ENCODE measurements at places on chromosomes 1 and 21.

- no peak for DNase-seq
These were observed 4.3 kb downstream of the INAVA start for GRCh38 chr1:200899015-200899386.

GRCh38 chr1:202619505-202619904 lies 90.7 kb downstream of the SYT2 start:
- no peak for DNase-seq

DNA sequence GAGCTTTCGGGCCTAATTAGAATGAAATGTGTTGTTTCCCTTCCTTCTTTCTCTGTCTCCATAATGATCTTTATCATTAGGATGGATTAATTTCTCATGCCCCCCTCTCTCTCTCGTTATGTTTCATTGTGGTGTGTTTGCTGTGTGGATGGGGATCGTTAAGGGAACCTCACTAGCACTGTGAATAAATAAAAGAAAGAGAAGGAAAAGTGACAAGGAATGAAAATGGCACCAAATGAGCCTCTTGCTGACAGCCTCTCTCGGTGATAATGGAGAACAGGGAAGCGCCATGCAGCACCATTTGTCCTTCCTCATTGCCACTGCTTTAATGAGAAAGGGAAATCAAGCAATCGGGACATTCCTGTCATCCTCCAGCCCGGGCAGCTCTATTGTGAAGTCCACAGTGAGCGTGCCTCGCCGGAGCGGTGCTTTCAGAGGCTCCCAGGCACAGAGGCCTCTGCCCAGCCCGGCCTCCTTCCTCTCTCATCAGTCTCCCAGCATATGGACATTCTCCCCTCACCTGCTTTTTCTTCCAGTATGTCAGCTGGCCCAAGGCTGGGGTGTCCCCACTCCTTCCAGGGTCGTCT lies 265.7 kb upstream of the TMEM51 start:
- no peak for DNase-seq

DNA sequence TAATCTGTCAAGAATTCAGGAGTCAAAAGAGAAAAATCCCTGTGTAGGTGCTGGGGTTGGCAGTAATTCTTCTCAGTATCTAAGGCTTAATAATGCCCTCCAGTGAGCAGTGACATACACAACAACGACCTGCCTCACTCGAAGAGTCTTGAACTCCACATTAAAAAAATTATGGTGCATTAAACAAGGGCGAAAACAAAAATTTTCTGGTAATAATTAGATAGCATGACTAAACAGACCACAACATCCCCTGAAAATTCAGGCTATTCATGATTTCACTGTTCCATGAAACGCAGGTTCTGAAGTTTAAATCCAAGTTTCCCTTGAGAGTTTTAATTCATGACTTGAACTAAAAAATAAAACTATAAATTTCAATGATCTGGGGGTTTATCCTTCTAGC lies 5.1 kb downstream of the SRSF4 start:
- no peak for DNase-seq

DNA sequence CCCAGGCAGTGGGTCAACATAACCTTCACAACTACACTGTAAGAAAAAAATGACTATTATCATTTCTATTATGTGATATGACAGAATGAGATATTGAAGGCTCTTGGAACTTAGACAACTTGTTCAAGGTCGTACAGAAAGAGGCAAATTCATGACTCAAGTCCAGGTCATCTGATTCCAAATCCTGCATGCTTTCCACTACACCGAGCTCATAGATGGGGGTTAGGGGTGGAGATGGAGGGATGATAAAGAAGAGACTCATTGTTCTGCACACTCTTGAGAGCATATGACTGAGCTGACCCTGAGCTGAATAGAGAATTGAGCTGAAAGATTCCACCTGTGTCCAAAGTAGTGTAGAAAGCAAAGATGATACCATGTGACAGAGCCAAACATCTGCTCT lies 2.8 kb downstream of the FCRL6 start:
- no peak for DNase-seq

- no peak for DNase-seq
These were observed 24.5 kb upstream of the PADI2 start for GRCh38 chr1:17143760-17144159.

GRCh38 chr21:38945545-38946245 lies 140.0 kb downstream of the ETS2 start:
- DNase-seq: no peak
